ENCODE measurements at places on chromosomes 2 and 18.

DNA sequence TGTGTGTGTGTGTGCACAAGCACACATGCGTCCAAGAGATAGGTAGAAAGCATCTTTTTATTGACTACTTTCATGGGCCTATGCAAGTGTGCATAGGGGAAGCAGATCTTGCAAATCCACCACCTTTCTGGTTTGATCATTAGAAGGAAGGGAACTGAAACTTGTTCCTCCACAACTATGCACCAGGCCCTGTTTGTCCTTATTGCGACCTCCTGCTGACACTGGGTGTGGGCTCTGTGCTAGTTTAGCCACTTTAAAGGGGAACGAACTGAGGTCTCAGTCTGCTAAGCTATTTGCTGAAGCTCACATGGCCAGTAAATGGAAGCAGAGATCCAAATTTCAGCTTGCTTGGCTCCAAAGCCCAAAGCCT is 32.1 kb upstream of the INSIG2 start:
- no peak for DNase-seq

DNA sequence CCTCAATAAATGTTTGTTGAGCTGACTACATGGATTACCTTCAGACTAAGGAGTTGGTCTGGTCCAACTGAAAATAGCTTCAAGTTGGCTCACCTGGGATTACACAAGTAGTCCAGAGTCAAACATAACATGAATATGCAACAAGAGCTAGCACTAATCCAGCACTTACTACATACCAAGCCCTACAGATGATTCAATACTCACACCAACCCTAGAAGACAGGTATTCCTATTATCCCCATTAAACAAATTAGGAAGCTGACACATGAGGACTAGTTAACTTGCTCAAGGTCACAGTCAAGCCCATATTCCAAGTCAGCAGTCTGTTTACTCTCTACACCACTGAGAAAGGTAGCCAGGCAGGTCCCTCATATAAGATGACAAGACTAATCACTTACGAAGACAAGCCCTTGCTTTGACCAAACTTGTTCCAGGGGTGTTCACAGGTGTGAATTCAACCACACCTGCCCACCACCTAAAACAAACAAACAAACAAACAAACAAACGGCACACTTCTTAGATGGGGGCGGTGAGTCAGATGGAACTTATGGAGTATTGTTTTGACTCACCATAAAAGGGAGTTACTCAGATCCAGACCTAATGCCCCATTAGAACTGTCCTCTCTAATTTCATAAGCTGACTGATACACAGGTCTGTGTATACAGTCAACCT is 29.1 kb downstream of the TMEM131 start:
- DNase-seq, result no peak

DNA sequence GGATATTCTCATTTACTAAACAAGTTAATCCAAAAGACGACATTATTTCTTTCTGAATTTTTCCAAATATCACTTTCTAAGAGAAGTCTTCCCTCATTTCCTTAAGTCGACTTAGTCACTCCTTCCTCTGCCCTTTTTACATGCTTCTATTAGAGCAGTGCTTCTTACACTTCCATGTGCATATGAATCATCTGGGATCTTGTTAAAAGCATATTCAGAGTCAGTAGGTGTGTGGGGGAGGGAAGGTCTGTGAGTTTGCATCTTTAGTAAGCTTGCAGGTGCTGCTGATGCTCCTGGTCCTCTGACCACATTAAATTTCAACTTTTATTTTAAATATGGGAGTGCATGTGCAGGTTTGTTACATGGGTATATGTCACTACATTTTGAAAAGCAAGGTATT is 582.6 kb downstream of the NRXN1 start:
- DNase-seq, result no peak

DNA sequence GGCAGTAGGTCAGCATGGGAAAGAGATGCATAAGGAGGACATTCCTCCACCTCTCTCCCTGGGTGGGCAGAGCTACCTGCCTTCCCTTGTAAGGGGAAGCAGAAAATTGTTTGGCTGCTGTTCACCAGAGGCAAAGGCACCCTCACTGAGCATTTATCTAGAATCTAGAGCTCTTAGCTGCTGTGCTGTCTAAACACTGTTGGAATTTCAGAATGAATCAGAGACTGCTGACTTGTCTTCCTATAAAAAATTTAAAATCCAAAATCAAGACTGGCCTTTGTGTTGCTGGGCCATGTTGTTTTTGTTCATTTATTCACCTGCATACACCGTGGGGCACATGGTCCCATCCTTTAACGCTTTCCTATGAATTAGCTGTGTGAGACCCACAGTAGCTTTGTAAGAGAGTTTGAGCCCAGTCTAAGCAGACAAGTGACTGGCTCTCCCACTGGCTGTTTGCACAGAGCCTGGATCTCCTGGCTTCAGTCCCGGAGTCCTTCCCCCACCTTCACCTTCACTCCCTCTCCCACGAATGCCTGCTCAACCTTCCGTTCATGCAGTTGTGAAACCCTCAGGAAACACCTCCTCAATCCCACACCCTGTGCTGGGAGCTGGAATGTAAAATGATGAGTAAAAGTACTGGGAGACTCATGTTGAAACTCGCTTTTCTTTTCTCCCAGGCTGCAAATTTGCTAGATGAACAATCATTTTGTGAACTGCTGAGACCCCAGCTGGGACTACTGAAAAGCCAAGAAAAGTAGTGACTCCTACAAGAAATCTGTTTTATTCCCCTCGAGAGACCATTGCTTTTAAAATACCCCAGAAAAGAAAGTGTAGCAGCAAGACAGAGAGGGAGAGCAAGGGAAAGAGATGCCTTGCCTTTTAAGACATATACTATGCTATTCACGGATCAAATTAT is 76.2 kb downstream of the FAM168B start:
- DNase-seq, result no peak

DNA sequence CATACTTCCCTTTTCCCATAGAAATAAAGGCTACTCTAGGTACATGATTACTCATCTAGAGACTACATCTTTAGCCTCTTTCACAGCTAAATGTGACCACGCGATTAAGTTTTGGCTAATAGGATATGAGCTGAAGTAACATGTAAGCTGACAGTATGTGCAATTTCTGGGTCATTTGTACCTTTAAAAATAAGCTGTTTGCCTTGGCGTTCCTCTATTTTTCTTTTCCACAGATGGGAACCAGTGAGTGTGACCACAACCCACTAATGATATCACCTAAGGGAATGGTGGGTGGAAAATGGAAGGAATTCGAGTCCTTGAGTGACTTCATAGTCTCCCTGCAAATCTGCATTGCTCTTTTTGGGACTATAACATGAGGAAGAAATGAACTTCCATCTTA is 11.7 kb upstream of the NABP1 start:
- DNase-seq, result no peak

GRCh38 chr2:38751596-38752410 is 642 bp upstream of the SRSF7 start:
- no peak for DNase-seq

- no peak for DNase-seq
Measured at GRCh38 chr2:65491381-65491905, 59.0 kb upstream of the SPRED2 start.

DNA sequence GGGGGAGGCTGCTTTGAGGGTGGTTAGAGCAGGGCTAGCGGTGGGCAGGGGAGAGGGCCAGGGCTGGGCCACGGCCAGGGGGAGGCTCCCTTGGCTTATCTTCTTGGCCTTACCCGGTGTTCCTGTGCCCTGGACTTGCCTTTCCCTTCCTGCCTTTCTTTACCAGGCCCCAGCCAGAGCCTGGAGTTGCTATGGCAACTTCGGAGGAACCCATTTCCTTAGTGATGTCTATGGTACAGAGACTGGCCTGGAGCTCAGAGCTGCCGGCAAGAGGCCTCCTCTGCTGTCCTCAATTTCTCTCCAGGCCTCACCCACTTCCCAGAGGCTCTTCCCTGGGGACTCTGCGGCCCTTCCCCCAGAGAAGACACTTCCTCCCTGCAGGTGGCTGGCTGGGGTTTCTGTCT is 11.5 kb downstream of the SPEG start:
- no peak for DNase-seq
